AG04449 (cell line): ENCODE measurements at places on chromosomes 16 and 17.
A peak's percentile ranks its signal among the peaks of the same experiment; 100 is the strongest.

DNA sequence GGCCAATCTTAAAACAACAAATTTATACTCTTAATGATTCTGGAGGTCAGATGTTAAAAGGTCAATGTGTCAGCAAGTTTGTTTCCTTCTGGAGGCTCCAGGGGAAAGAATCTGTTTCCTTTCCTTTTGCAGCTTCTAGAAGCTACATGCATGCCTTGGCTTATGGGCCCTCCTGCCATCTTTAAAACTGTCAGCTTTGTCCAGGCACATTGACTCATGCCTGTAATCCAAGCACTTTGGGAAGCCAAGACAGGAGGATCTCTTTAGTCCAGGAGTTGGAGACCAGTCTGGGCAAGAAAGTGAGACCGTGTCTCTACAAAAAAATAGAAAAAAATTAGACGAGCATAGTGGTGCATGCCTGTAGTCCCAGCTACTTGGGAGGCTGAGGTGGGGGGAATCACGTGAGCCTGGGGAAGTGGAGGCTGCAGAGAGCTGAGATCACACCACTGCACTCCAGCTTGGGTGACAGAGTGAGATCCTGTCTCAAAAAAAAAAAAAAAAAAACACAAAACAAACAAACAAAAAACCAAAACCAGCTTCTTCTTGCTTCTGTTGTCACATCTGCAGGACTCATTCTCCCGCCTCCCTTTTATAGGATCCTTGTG is 58.3 kb downstream of the NOS2 start:
- DNase-seq: no peak

DNA sequence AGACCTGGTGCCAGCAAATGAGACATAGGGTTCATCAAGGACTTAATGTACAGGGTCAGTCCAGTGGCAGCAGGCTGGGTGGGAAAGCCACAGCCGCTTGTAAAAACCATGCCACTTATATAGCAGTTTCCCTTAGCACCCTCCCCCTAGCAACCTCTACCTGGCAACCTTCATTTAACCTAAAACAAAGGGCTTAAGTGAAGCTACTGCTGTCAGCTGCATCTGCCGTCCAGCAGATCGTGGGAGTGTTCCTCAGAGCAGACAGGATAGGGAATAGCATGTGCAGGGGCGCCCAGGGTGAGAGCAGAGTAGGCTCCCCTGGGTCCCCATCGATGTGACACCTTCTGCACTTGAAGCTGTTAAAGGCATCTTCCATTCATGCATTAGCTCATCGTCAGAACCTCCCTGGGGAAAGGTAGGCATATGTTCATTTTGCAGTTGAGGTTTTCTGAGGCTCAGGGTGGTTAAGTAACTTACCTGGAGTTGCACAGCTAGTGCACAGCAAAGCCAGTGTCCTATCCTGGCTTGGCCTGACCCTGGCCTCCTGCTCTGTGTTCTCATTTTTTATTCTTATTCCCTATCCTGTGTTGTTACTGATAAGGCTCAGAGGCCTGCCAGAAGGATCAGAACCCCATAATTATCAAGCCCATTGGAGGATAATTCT is 112.5 kb downstream of the SOCS1 start:
- no peak for DNase-seq

DNA sequence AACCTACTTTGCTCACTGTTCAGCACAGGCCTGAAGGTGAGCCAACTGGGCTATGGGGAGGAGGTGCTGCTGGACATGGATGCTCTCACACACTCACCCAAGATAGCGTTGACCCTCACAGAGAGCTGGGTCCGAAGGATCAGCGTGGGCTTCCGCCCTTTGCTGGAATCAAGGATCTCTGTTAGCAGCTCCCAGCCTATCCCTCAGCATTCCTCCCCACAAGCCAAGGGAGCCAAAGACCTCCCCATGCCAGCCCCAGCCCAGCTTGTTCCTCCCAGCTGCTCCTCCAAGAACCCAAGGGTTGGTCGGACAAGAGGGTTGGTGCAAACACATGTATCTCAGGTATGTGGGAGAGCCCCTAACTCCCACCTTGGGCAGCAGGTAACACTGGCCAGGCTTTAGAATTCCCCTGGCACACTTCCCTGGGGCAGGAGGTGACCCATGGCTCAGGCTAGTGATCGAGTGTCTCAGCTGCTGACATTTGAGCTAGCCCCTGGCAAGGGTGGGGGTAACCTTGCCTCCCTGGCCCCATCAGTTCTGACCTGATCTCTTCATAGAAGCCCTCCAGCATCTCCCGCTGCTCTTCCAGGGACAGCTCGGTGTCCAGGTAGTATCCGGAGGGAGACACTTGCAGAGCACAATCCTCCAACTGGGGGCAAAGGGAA is 8.3 kb downstream of the FHOD1 start:
- DNase-seq: no peak

- no peak for DNase-seq
Measured at GRCh38 chr17:17872547-17873345, 36.0 kb upstream of the SREBF1 start.

- DNase-seq: no peak
Measured at GRCh38 chr17:192666-193425, 11.4 kb upstream of the DOC2B start.

- DNase-seq: no peak
Measured at GRCh38 chr17:61402978-61403800, 3.5 kb downstream of the TBX2 start.

- DNase-seq: no peak
Measured at GRCh38 chr17:80921159-80921558, 70.5 kb upstream of the CHMP6 start.

DNA sequence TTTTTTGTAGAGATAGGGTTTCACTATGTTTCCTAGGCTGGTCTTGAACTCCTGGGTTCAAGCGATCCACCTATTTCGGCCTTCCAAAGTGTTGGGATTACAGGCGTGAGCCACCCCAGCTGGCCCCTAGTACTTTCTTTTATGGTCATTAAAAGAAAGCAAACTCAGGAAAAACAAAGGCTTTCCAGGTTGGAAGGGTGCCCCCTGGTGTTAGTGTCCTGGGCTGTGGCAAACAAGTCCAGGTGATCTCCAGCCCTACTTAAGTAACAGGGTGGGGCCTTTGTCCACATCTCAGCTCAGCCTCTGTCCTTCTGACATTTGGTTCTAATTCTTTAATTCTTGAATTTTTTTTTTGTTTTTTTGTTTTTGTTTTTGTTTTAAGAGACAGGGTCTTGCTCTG is 6.9 kb downstream of the IGFBP4 start:
- no peak for DNase-seq

GRCh38 chr17:2215616-2216364 is 87.8 kb downstream of the SMG6 start:
- no peak for DNase-seq

- no peak for DNase-seq
Measured at GRCh38 chr17:68807998-68808772, 147.0 kb downstream of the ABCA8 start.

GRCh38 chr16:3781421-3781820 is 64.1 kb upstream of the TRAP1 start:
- no peak for DNase-seq

DNA sequence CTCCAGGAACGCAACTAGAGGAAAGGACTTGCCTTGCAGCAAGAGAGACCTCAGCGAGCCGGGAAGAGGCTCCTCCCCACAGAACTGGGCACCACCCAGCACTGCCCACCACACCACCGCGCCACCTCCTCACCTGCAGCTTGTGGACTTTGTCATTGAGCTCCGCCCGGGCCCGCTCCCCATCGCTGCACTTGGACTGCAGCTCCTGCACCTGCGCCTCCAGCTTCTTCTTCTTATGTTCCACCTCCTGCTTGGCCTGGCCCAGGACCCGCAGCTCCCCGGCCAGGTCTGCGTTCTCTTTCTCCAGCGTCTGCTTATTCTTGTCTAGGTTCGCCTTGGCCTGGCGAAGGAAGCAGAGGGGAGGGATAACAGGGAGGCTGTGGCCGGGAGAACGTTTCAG is 76.7 kb downstream of the NDE1 start:
- no peak for DNase-seq

DNA sequence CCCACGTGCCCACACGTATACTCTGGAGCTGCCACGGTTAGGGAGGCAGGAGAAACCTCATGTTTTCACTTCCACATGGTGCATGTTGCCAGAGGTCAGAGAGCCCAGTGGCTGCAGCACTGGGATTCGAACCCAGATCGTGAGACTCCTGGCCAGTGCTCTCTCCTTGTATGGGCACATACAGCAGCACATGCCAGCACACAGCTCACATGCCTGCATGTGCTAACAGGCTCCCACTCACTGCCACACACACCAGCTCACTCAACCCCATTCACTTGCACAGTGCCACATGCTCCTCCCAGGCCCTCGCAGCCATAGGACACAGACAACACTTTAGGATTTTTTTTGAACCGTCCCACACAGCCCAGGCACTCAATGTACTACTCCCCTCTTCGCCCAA is 49.5 kb upstream of the MRPS23 start:
- no peak for DNase-seq

DNA sequence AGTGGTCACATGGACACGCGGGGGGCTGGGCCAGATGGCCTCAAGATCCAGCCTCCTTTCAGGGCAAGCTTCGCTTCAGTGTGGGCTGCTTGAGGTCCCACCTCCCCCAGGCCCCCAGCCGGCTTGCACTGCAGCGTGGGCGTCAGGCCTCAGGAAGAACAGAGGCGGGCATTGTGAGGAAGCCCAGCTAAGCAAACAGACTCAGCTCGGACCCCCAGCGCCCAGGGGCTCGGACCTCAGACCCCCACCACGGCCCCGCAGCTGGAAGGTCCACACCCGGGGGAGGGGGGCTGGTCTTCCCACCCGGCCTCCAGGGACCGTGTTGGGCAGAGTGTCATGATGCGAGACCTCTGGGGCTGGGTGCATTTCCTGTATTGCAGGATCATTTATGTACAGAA is 24.7 kb upstream of the ZNF469 start:
- no peak for DNase-seq

DNA sequence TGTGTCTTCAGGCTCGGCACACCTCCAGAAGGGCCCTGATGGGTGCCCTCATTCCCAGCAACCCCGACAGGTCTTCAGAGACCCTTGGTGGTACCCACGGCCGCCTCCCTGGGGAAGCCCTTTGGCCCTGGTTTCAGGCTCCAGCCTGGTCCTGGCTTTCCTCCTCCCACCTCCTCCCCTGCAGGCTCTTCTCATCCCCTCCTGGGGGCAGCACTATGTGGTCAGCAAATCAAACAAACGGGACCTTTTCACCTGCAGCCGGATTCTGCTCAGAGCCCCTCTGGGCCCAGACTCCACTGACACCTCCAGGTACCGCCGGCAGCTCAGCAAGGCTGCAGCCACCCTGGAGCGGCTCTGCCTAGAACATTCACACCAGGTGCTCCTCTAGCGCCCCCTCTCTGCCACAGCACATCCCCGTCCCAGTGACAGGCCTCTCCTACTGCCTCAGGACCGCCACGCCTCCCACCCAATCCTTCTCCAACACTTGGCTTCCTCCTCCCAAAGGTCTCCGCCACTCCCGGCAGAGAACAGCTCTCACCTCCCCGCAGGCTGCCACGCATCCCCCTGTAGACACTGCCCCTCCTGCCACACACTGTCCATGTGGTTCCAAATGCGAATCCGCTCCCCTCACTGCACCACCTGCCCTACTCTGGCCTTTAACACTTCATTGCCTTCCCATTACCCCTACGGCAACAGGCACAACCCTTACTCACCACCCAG is 12.0 kb downstream of the CORO7 start:
- DNase-seq: no peak

DNA sequence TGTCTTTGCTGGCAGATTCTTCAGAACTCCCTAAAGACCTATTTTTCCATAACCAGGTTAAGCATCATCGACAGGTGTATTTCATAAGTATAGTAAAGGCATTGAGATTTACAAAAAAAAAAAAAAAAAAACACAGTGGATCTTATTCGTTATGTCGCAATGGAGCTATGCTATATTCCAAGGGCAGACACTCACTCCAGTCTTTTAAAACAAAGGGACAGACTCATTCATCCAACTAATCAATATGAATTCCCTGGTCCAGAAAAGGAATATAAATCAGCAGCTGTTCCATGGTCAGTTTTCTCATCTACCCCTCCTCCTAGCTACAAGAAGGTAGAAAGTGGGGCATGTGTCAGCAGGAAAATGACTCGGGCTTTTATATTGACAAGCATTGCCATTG is 97.7 kb upstream of the MON1B start:
- no peak for DNase-seq

DNA sequence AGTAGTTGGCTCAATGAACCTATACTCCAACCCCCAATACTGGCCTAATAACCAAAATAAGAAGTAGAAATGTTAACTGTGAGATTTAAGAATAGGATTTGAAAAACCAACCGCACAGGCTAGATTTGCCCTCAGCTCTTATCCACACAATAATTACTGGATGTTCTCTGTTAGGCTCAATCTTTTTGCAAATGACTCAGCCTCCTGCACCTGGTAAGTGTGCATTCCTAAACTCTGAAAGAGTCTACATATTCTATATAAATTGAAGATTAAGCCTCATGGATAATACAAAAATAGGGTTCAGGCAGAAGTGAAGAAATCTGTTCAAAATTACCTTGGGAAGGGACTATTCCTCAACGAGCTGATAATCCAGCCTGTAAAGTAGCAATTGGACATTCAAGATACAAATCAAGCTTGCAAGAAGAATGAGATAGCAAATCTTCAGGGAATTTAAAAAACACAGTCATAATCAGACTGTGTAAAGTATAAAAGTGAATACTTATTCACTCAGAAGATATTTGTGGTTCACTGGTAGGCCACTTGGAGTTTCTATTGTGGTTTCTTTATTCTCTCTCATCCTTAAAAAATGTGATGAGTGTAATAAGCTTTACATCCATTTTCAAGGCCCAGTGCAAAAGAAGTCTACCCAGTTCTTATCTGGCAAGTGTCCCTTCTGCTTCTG is 931.9 kb upstream of the SOX9 start:
- peak; percentile 80 for DNase-seq

DNA sequence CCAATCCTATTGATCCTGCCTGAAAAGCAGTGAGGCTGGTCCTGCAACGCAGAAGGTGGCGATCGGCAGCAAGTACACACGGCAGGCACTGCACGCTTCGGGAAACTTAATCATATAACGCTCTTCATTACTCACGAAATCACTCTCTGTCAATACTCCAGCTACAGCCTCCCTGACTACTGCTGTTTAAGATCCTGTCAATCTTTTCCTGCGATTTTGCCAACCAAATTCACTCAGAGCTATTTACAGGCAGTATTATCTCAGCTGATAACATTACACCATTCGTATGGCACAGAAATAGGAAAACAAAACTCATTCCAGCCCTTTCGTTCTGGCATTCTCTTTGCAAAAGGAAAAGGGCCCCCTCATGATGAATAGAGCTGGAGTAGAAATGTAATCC is 262.4 kb upstream of the CDH8 start:
- no peak for DNase-seq
